NCI-H524 (cell line): ENCODE measurements at places on chromosomes 7 and 10.
A peak's percentile ranks its signal among the peaks of the same experiment; 100 is the strongest.

GRCh38 chr7:127591189-127591588 is 2.3 kb upstream of the FSCN3 start:
- DNase-seq, result no peak

GRCh38 chr7:16727736-16728135 is 25.8 kb upstream of the TSPAN13 start:
- DNase-seq, result no peak

GRCh38 chr10:89553064-89553734 is 17.8 kb upstream of the SLC16A12 start:
- DNase-seq, result no peak

- no peak for DNase-seq
Observed at GRCh38 chr10:110864662-110865140, 7.0 kb upstream of the PDCD4 start.

DNA sequence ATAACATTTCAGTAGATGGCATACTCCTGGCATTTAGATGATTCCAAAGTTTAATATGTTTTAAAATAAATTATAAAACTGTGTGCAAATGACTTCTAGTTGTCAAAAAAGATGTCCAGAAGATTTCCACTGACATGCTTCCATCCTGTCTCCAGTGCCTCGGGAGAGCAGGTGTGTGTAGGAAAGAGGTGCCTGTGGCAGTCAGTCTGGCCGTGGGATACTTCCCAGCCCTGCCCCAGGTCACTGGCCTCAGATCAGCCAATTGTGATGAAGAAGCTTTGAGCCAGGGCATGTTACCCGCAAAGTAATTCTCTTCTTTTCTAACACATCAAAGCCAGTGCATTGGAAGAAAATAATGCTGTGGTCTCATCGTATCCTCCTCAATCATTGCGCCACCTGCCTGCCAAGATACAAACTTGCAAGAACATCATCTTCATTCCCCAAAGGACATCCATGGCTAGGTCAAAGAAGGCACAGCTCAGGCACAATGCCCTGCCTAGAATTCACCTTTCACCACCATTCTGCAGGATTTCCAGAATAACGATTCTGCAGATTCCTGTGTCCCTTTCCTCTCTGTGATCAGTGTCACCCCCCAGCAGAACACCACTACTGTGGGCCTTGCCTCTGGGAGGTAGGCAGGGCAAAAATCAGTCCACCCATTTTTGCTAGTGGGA is 6.3 kb upstream of the KCNMA1 start:
- DNase-seq, result no peak

DNA sequence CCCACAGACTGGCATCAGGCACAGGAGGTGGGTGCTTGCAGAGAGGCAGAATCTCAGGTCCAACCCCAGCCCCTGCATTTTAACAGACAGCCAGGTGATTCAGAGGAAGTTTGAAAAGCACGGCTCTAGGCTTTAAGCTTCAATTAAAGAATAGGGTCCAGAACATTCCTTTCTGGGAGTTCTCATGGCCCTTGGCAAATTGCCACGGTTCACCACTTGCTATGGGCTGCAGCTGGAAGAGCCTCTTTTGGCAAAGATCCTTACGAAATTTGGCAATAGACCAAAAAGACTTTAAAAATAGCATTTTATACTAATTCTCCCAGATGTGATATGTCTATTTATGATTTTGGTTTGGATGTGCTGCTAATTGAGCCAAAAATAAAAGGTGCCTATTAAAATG is 148.1 kb downstream of the ITGA8 start:
- no peak for DNase-seq

- no peak for DNase-seq
Observed at GRCh38 chr10:50358411-50358810, 107.1 kb upstream of the ASAH2 start.

DNA sequence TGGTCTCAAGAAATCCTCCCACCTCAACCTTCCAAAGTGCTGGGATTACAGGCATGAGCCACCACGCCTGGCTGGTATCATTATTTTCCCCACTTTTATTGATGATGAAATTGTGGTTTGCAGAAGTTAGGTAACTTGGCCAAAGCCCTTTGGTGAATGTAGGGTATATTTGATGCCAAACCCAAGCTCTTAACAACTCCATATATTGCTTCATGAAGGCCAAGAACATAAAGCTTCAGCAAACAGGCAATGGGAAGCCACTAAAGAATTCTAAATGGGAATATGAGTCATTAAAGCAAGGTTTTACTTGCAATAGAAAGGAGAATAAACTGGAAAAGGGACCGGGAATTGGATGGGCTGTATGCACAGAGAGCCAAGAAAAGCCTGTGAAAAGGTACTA is 142.7 kb downstream of the KMT2E start:
- DNase-seq, result no peak

DNA sequence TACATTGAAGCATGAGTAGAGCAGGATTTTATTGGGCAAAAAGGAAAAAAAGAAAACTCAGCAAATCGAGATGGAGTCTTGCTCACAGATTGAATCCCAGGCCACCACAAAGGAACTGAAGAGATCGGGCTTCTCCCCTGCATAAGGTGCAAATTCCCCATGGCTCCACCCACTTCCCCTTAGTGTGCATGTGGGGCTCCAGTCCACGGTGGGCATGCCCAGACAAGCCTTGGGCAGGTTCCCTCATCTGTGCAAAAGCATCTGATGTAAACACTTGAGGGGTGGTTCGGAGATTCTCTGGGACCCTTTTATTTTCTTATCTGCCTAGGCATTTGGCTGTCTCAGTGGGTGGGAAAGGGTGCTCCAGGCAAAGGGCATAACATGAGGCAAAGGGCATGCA is 150.7 kb downstream of the CFTR start:
- no peak for DNase-seq

DNA sequence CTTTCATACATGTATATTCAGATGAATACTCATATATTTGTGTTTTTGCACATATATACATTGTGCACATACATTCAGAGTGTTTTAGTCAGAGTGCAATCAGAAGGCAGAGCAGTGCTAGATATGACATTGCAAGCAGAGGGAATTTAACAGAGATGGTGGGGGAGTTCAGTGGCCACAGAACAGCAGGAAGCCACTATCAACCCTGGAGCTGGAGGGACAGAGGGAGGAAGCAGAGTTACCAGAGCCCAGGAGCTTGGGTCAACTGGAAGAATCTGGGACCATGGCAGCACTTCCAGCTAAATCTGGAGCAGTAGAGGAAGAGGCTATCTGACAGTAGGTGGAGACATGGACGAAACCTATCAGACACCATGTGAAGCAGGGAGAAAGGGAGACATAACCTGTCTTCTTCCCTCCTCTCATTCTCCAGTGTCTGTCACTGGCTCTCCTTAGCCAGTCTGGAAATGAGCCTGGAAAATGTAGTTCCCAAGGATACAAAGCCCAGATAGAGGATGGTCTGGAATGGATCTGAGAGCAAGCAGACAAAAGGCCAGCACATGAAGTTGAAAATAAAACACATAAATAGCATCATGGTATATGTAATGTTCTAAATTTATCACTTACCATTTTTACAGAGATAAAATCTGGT is 33.6 kb upstream of the HERPUD2 start:
- DNase-seq, result no peak

DNA sequence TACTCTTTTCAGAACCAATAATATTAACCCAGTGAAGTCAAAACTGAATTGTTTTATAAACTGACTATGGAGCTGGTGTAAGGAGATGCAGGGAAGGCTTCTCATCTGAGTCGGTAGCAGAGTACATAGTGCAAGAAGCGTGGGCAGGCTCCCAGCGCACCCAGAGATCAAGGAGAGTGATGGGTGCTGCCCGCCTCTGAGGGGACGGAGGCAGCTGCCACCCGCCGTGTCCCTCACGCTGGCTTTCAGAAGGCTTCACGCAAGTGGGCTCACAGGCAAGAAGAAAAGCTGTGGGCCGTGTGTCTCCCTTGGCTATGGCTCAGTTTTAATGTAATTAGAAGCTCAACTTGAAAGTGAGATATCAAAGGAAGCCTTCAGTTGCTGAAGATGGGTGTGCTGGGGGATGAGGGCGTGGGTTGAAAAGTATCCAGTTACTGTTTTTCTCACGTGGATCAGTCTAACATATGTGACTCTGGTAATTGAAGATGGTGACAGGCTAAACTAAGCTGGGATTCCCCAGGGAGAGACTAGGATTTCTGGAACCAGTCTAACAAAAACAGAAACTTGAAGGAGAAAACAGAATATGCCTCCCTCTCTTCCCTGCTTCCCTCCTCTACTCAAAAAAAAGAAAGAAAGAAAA is 159.9 kb downstream of the MGMT start:
- peak; percentile 85 for DNase-seq

DNA sequence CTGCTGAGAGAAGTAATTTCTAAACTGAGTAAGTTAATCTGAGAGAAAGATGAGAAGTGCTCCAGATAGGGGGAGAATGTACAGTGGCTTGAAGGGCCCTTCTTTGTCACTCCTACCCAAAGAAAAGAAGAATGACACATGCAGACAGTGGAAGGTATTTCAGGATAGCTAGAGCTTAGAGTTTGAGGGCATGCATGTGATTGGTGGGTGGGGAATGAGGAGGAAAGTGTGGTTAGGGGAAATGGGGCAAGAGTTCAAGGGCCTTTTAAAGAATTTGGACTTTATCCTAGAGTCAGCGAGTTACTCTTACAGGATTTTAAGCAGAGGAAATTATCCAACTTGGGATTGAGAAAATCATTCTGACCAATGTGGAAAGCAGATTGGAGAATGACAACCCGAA is 50.0 kb downstream of the ANLN start:
- DNase-seq, result no peak

- DNase-seq, result no peak
Observed at GRCh38 chr7:30214651-30215137, 69.7 kb upstream of the ZNRF2 start.

DNA sequence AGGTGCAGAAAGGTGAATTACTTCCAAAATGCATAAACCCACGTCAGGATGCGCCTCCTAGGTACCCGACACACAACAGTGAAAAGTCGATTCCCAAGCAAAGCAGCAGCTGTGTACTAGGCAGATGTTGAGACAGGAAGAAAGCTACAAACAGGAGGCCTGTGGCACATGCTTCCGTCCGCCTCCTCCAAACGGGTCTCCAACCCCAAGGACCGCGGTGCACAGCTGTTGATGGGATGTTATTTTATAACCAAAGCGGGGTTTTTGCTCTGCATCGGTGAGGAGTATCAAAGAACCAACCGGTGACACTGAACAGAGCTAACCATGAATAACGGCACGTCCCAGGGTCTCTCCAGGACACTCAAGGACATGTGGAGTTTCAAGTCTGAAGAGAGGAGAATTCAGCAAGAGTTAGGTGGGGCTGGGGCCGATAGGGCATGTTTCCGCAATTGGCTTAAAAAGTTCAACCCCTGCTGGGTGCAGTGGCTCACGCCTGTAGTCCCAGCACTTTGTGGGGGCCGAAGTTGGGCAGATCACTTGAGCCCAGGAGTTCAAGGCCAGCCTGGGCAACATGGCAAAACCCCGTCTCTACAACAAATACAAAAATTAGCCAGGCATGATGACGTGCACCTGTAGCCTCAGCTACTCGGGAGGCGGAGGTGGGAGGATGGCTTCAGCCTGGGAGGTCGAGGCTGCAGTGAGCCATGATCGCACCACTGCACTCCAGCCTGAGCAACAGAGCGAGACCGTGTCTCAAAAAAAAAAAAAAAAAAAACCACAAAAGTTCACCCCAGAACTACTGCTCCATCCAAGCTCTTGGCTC is 108.0 kb downstream of the SMURF1 start:
- DNase-seq, result no peak

- no peak for DNase-seq
Observed at GRCh38 chr7:105346138-105346537, 42.6 kb downstream of the SRPK2 start.

DNA sequence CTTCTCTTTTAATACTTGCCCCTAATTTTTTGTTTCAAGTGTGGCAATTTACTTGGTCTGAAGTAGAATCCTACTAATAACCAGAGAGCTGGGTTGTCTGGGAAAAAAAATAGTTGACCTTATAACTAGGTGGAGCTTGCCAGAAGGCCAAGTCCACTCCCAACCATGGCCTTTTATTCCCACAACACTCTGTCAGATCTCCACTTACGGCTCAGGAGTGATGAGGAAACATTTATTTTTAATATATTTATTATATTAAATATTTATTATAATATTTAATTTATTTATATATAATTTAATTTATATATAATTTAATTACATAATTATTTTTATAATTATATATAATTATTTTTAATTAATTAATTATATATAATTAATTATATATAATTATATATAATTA is 58.8 kb downstream of the TSPAN12 start:
- DNase-seq, result no peak

GRCh38 chr10:80070057-80070456 is 8.4 kb upstream of the TMEM254 start:
- no peak for DNase-seq

- no peak for DNase-seq
Observed at GRCh38 chr7:105493923-105494315, 28.2 kb downstream of the PUS7 start.

DNA sequence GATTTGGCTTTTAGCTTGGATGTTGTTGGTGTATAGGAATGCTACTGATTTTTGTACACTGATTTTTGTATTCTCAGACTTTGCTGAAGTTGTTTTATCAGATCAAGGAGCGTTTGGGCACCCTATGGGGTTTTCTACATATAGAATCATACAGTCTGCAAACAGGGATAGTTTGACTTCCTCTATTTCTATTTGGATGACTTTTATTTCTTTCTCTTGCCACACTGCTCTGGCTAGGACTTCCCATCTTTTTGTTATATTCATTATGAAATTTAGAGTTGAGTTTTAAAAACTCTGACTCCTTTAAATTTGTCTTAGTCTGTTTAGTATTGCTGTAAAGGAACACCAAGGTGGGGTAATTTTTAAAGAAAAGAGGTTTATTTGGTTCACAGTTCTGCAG is 4.7 kb downstream of the ZNF786 start:
- no peak for DNase-seq

DNA sequence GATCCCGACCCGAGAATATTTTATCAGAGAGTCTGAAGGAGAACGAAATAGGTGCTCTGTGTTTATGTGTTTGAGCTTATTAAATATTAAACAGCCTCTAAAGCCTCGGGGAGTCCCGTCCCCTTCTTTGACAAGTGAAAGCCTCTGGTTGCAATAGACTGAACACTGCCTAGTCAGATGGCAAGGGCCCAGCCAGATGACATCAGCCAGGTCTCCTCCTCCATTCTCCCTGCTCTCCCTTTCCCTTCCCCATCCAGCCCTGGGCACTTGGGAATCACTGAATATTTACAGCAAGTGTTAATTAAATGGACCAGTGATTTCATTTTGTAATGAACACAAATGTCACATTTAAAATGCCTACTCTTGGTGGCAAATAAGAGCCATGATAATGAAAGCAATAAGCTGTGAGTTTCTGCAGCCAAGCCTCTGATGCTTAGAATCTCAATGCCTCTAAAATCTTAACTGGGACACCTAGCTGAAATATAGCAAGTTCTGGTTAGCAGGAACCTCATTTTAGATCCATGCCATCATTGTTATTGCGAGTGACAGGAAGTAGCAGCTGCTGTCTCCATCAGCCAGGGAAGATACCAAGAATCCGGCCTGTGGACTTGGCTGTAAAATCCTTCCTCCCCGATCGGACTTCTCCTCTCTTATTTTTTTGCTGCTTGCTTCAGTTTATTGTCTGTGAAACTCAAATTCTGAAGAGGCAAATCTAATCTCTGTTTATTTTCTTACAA is 202.1 kb downstream of the PRPF18 start:
- DNase-seq, result no peak
